Astrocyte of the spinal cord (primary cell): ENCODE measurements at places on chromosomes 1 and 21.
A peak's percentile ranks its signal among the peaks of the same experiment; 100 is the strongest.

- DNase-seq, result no peak
These were observed 54.5 kb downstream of the C8B start for GRCh38 chr1:56911098-56911938.

GRCh38 chr1:81549588-81550127 lies 251.1 kb upstream of the ADGRL2 start:
- peak; percentile 40 for DNase-seq

GRCh38 chr1:114178936-114179335 lies 25.3 kb upstream of the SYT6 start:
- no peak for DNase-seq

- DNase-seq, result peak; percentile 93
These were observed at the start of gene ETS2 for GRCh38 chr21:38805328-38806152. TSS of gene ETS2 (plus strand) at chr21:38805929. CDS start at chr21:38810035, 4,106 bp downstream.

DNA sequence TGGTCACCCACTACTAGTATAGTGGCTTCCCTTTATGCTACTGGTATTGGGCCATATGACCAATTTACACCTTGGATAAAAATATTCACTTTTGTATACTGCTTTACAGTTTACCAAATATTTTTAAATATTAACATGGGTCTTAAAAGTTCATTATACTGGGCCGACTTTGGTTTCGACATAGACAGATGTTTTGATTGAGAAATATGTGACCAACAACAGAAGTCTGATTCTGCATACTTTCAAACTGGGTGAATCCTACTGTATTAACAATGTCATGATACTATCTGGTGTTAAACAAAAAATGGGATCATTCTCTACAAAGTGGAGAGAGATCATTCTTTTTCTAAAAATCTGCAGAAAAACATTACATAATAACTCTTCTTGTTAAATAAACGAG lies 134.8 kb downstream of the AKT3 start:
- no peak for DNase-seq

GRCh38 chr1:25770541-25771220 lies 29.3 kb upstream of the SELENON start:
- DNase-seq, result no peak

- no peak for DNase-seq
These were observed 110.1 kb downstream of the FOXD2 start for GRCh38 chr1:47547753-47548573.

- DNase-seq, result no peak
These were observed 1.1 kb downstream of the PUSL1 start for GRCh38 chr1:1309251-1310108.

GRCh38 chr21:37555672-37556261 lies 189.2 kb downstream of the DYRK1A start:
- no peak for DNase-seq

DNA sequence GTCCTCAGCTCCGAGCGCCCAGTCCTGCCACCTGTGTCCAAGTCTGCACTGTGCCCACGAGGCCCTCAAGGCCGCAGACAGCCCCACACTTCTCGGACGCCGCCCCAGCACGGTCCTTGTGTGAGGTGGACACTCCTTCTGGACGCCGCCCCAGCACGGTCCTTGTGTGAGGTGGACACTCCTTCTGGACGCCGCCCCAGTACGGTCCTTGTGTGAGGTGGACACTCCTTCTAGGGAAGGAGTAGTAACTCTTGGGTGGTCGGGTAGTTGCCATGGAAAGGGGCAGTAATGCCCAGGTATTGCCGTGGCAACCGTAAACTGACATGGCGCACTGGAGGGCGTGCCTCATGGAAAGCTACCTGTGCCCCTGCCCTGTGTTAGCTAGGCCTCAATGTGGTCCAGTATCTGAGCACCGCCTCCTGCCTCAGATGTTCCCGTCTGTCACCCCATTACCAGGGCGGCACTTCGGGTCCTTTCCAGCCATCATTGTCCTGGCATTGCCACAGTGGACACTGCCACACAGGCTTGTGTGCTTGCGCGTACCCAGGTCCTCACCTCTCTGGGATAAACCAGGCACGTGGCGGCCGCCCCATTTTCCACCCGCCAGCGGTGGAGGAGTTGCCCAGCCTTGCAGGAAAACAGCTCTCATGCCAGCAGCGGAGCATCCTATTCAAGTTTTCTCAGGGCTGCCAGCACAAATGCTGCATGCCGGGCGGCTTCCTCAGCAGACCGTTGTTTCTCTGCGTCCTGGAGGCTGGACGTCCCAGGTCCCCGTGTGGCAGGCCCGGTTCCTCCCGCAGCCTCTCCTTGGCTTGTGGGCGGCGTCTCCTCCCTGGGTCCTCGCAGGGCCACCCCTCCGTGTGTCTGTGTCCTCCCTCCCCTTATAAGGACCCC lies 40.8 kb upstream of the POFUT2 start:
- no peak for DNase-seq

DNA sequence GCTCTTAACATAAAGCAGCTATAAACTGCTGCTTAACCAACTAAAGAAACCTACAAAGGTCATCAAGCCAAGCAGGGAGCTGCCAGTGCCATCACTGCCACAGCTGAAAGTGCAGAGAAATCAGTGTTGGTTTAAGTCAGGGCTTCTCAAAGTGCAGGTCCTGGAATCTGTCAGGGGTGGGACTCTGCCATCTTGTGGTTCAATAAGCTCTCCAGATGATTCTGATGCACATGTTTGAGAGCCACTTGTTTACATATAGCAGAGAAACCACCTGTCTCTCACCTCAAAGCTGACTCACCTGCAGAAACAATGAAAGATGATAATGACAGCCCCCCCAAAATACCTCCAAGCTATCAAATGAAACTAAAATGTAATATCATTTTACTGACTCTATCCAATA lies 49.3 kb downstream of the SH3GLB1 start:
- no peak for DNase-seq

DNA sequence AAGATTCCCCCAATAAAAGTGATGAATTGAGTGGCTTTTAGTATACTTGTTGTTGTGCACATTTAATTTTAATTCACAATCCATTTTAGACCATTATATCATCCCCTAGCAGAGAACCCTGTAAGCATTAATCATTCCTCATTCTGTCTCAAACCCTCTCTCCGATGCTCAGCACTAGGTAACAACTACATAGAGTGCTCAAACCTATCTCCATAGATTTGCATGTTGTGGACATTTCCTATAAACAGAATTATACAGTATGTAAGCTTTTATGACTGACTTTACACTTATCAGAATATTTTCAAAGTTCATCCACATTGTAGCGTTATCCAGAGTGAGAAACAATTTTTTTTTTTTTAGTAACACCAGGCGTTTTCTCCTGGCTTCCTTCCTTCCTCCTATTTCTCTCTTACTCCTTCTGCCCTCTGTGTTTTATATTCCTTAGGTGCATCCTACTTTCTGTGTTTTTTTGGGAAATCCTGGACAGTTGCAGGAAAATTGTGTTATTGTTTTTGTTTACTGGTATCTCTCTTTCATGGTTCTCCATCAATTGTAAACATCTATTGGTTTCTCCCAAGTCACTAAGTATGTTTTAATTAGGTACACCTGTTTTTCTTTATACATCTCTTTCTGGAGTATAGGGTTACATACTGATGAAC lies 1528.0 kb upstream of the TPTE start:
- DNase-seq, result no peak

DNA sequence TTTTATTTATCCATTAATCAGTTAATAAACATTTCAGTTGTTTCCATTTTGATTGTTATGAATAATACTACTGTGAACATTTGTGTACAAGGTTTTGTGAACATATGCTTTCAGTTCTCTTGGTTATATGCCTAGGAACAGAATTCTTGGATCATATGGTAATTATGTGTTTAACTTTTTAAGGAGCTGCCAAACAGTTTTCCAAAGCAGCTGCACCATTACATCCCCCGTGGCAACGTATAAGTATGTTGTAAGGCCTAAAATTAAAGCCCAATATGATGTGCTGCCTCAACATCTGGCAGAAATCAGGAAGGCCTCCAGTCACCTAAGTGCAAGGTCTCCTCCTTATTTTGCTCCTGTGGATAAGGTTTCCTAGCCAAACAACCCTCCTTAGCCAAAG lies 235.6 kb upstream of the CACYBP start:
- no peak for DNase-seq

DNA sequence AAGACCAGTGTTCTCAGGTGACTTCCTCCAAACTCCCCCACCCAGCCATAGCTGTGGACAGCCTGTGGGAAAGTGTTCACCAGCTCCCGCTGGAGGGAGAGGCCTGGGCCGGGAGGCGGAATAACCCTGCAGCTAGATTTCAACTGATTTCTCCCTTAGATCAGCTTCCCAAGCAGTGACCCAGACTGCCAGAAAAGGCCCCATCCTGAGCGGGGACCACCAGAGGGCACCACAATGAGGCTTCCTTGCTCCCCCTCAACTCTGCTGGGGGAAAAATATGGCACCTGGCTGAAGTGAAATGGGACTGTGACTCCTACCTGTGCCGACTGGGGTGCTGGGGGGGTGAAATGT lies 50.8 kb downstream of the RHBG start:
- DNase-seq, result no peak

DNA sequence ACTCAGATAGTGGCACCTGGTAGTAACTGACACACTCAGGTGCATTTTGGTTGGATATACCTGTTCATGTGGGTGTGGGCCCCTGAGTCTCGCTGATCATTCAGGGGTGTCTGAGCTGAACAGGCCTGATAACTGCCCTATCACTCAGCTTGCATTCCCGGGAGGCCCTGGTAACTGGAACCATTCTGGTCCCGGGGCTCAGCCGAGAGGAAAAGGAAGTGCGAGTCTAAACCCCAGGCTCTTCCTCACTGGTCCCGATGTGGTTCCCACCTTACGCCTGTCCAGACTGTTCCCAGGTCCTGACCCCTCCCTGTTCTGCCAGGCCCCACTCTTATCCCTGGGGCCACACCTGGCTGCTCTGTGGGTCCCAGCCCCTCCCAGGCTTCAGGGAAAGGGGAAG lies 11.7 kb upstream of the CDK18 start:
- no peak for DNase-seq

DNA sequence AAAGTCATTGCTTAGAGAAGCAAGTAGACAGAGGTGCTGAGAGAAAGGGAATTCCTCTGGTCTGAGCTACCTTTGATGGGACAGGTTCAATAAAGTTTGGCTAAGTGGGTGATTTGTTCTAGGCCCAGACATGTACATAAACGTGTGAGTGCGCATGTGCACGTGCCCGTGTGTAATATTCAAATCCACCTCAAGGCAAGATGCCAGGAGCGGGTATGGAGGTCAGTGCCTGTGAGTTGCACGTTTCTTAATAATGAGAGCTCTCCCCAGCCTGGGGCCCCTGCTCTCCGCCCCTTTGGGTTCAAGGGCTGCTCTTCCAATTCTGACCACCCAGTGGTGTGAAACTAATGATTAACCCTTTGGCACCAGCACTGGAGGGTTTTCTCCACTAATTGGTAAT lies 53.8 kb upstream of the LMO4 start:
- DNase-seq, result no peak

- no peak for DNase-seq
These were observed 2.5 kb upstream of the UBASH3A start for GRCh38 chr21:42401154-42401553.

- no peak for DNase-seq
These were observed 70.6 kb downstream of the ALG14 start for GRCh38 chr1:95002164-95002539.

DNA sequence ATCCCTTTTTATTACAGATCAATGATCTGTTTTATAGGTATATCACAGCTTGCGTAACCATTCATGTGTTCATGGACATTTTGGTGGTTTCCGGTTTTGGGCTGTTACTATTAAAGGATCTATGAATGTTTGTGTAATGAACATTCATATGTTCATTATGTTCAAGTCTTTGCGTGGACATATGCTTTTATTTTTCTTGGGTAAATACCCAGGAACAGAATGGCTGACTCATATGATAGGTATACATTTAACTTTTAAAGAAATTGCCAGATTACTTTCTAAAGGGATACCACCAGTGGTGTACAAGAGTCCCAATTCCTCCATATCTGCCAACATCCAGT lies 73.7 kb downstream of the SPATA46 start:
- peak; percentile 81 for DNase-seq

DNA sequence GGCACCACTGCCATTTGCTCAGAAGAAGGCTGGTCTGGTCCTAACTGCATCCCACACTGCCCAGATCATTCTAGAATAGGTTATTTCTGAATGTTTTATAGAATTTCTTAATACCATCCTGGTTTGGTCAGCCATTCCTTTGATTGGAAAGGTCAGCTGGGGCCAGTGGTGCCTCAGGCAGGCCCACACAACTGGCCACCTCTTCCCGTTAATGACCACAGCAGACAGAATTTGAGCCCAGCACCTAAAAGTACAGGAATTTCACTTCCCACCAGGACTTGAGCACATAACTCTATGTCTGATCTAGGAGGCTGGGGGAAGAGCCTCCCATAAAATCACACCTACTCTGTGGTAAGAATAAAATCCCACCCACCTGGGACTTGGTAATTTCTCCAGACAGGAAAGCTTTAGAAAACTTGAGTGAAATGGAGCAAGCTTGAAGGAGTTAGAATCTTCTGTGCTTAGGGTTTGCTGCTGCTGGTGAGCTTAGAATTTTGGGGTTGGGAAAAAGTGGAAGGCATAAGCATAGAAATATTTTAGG lies 6.6 kb upstream of the PLA2G2C start:
- DNase-seq, result no peak

GRCh38 chr1:69328186-69328585 lies 239.5 kb upstream of the LRRC7 start:
- no peak for DNase-seq

DNA sequence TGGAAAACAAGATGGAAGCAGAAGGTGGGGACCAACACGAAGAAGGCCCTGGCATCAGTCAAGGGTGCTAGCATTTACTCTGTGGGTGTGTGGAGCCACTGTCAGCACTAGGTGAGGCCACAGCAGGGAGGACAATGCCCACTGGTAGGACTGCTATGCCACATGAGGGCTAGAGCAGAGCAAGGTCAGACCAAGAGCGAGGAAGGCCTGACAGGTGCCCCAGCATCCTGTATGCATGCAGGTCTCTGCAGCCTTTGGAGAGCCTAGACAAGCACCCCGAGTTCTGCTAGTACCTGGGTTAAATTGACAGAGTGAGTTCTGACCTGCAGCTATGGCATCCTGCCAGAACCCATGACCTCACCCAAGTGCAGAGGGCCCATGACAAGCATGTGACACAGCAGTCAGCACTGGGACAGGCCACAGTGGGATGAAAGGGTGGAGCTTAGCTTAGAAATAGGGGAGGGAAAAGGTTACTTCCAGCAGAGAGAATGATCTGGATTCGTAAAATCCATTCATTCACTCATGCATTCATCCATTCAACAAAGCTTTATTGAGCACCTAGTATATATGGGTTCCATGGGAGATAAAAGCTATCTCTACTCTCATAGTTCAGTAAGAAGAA lies 9.0 kb upstream of the CSF1 start:
- DNase-seq, result no peak

- peak; percentile 55 for DNase-seq
These were observed 34.4 kb upstream of the COP1 start for GRCh38 chr1:176241385-176242015.

- no peak for DNase-seq
These were observed 53.5 kb downstream of the CAPN2 start for GRCh38 chr1:223765719-223766340.
